Islet precursor cell (in vitro differentiated cells): ENCODE measurements at places on chromosomes 1 and 21.

GRCh38 chr21:39156024-39156423, 27.2 kb downstream of the PSMG1 start:
- no peak for DNase-seq

GRCh38 chr1:184387476-184388318, 868 bp downstream of the C1orf21 start:
- DNase-seq = no peak

- DNase-seq = no peak
Observed at GRCh38 chr21:32878661-32879060, 107.1 kb upstream of the PAXBP1 start.

DNA sequence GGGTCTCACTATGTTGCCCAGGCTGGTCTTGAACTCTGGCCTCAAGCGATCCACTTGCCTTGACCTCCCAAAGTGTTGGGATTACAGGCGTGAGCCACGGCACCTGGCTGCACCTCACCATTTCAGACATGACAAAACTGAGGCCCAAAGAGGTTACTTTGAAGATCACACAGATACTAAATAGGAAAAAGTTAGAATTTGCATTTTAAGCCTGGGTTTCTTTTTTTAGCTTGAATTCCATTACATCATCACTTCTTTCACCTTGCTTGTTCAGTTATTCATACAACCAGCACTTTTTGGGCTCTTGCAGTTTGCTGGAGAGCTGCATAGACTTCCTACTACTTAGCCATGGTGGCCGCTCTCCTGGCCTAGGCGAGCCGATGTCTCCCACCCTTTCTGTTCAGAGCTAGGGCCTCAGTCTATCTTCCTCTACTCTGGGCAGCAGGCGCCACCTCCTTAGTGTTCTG, 16.3 kb upstream of the CD2 start:
- no peak for DNase-seq

- DNase-seq = no peak
Observed at GRCh38 chr1:245988393-245989078, 518.5 kb downstream of the SMYD3 start.

GRCh38 chr1:91635763-91636162, 135.1 kb downstream of the CDC7 start:
- no peak for DNase-seq

GRCh38 chr1:219333626-219334025, 159.9 kb downstream of the LYPLAL1 start:
- no peak for DNase-seq

DNA sequence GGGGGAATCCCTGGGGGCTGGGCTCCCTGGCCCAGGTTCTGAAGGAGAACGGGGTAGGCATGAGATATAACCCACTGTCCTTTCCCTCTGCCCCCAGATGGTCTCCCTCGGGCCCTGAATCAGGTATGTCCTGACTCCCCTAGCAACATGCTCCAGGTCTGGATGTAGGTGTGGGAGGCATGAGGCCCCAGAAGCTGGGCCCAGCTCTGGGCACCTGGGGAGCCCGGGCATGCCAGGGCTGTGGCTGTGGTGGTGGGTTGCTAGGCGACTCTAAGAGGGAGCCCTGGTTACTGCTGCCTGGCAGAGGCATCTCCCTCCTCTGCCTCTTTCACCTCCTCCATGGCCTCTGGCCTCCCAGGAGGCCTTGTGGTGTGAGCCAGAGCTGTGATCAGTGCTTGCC, 16.2 kb downstream of the FOXO6 start:
- no peak for DNase-seq

DNA sequence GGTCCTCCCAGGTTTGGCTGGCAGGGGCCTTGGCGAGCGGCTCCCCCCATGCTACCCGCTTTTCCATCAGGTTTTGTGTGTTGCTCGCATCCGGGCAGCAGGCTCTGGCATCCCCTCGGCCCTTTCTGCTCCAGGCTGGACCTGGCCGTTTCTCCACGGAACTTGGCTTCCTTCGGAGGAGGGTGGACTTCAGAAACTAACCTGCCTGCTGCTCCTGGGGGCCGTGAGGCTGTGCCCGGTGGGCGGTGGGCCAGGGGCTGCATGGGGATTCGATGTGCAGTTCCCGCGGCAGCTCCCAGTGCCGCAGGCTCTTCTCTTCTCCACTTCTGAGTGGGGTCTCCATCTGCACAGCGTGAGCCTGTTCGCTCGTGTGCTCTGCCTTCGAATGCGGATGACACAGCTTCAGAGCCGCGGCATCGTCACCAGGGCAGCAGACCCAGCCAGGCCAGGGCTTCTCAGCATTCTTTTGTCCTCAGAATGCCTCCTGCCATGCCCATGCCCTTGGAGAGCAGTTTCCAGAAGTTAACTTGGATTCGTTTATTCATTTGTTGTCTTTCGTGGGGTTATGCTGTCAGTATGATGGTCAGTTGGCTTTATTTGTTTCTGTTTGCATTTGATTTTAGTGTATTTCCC, 36.4 kb downstream of the PRKCZ start:
- DNase-seq = no peak

- no peak for DNase-seq
Observed at GRCh38 chr1:54678776-54679643, 36.7 kb upstream of the TTC4 start.

DNA sequence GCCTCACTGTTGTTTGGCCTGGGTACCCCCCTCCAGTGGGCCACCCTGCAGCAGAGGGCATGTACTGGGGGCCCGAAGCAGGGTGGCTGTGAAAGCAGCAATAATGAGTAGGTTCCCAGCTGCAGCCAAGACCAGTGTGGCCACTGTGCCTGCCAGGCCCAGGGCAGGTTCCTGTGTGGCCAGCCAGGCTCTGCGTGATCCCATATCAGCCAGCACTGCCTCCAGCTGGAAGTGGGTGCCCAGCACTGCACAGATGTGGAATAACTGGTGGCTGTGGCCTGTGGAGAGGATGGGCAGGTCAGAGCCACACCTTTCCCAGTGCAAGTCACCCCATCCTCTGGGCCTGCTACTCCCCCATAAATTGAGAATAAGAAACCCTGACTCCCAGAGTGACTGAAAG, 2.1 kb downstream of the BGLAP start:
- DNase-seq = peak; percentile 64

DNA sequence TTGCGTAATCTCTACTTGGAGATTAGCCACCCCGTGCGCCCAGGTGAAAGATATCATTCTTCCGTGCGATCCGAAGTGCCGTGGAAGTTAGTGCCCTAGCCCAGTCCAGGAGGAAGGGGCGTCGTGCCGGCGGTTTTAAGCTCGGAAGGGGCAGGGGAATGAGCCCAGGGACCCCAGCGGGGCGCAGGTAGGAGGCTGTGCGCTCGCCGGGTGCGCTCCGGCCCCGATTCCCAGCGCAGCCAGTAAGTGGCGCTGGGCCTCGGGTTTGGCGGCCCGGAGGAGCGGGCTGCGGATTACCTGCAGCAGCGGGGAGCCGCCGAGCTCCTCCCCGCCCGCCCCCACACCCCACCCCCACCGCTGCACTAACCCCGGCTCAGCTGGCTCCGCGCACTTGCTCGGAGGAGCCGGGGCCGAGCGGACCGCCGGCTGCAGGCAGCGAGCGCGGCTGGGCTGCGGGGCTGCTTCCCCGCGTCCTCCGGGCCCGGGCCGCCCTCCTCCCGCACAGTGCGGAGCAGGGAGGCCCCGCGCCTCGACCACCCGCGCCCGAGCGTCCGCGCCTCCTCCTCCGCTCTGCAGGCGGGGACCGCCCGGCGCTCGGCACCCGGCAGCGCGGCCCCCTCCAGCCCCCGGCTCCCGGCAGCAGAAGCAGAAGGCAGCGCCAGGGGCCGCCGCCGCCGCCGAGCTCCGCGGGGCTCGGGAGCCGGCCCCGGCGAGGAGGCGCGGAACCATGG, at the start of gene RYR2:
RYR2 (plus strand) TSS at position 390 of the 731 bp plus-strand sequence; CDS start at position 728, 338 bp downstream.
- DNase-seq = peak; percentile 87

GRCh38 chr1:64823691-64824476, 79.0 kb downstream of the RAVER2 start:
- DNase-seq = peak; percentile 74

DNA sequence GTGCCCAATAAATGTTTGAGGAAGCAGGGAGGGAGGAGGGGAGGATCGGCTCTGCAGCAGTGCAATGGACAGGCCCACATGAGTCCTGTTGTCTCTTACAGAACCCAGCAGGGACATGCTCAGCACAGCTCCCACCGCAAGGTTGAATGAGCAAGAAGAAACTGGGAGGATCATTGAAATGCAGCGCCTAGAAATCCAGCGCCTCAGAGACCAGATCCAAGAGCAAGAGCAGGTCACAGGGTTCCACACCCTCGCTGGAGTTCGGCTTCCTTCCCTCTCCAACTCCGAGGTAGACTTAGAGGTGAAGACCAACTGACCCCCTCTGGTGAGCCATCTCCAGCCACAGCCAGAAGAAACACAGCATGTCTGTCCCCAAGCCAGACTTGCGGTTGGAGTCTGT, 15.9 kb upstream of the TMEM125 start:
- DNase-seq = peak; percentile 26

GRCh38 chr1:119266858-119267257, 101.7 kb upstream of the HAO2 start:
- no peak for DNase-seq

- no peak for DNase-seq
Observed at GRCh38 chr1:55773211-55773940, 558.2 kb upstream of the USP24 start.

GRCh38 chr1:175978926-175979325, 228.2 kb downstream of the COP1 start:
- DNase-seq = no peak

- peak; percentile 52 for DNase-seq
Observed at GRCh38 chr1:10046356-10047085, 13.8 kb downstream of the UBE4B start.

DNA sequence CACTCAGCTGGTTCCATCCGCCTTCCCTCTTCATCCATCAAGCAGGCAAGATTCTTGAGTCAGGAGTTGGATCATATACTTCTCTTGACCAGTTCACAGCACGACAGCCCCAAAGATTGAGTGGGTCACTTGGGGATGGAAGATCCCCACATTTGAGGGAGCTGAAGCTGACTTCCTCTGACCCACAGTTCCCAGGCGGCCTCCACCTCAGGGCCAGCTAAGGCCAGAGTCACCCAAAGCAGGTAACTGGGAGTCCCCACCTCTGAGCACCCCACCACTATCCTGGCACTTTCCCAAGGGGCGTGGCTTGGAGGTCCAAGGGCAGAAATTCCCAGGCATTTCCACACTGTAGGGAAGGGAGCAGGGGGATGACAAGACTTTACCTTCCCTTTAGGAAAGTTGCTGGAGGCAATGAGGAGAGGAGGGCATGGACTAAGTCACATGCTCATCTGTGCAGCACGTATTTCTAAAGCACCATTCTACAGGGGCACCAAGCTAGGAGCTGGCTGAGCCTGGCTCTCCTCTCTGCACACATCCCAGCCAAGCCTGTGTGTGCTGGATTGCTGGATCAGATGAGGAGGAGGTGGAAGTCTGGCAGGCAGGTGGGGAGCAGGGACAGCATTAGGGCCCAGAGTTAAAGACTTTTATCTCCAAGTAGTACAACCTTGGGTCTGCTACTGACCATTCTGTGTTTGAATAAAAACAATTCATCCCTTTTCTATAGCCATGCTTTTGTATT, 1.3 kb upstream of the RD3 start:
- DNase-seq = no peak

GRCh38 chr1:216144661-216145450, 278.4 kb downstream of the USH2A start:
- no peak for DNase-seq

DNA sequence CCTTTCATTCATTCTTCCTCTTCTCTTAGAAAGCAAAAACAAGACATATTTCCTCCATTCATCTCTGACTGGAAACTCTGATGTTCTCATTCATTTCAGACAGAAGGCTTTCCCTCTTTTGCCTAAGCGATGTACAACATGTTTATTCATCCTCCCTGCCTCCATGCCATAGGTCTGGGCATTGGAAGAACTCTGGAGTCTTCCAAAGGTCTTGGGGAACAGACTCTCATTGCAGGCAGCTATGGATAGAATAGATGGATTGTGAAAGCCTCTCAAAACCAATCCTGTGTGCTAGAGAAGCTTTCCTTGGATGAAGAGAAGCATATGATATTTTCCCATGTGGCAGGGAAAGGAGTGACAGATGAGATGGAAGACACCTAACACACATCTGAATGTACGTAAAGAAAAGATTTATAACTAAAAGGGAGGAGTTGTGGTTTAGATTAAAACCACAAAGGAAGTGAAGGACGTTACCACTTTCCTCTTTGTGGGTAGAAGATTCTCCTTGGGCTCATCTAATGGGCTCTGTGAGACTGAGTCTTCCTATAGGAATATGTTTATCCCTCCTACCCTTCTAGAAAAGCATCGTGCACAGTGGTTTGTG, 38.7 kb downstream of the BCL9 start:
- DNase-seq = no peak

DNA sequence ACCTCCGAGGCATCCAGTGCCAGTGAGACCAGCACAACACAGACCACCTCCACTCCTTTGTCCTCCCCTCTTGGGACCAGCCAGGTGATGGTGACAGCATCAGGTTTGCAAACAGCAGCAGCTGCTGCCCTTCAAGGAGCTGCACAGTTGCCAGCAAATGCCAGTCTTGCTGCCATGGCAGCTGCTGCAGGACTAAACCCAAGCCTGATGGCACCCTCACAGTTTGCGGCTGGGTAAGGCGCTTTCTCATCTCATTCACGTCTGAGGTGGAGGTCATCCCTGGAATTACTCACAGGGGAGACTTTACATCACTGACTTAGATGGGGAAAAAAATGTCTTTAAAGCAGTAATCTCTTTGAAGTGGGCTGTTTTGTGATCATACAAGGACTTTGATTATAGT, 106.3 kb downstream of the CD247 start:
- no peak for DNase-seq
